ENCODE measurements at places on chromosomes 4 and X.

GRCh38 chr4:14177987-14178386, 550.5 kb upstream of the BOD1L1 start:
- no peak for DNase-seq

DNA sequence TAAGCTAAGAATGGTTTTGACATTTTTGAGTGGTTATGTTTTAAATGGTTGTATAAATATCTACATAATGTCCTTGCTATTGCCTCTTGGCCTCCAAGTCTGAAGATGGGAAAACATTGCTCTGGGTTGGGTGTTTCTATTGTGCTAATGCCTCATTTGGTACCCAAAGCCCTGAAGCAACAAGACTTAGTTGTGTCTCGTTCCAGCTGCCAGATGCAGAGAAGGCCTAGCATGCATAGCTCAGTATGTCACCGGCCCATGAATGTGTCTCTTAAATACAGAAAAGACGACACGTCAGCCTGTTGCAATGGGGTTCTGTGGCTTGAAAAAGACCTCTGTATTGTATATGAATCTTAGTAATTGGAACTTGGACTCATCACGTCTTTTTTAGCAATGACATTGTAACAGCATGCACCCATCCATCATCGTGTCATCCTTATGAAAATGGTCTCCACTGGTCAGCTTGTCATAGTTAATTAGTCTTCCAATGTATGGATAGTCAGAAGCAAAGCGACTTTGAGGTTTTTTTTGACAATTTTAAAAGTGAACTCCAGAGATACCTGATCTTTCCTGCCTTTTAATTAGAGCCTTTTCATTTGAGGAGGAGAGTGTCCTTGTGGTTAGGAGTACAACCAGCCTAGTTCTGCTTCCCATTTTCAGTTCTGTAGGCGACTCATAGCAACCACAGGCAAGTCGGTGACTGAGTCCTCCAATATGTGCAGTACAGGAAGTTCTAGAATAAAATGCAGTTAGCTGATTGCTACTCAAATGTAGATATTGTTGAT, 126.4 kb upstream of the GATB start:
- no peak for DNase-seq

GRCh38 chr4:99807666-99808065, 9.0 kb upstream of the DAPP1 start:
- DNase-seq = no peak

DNA sequence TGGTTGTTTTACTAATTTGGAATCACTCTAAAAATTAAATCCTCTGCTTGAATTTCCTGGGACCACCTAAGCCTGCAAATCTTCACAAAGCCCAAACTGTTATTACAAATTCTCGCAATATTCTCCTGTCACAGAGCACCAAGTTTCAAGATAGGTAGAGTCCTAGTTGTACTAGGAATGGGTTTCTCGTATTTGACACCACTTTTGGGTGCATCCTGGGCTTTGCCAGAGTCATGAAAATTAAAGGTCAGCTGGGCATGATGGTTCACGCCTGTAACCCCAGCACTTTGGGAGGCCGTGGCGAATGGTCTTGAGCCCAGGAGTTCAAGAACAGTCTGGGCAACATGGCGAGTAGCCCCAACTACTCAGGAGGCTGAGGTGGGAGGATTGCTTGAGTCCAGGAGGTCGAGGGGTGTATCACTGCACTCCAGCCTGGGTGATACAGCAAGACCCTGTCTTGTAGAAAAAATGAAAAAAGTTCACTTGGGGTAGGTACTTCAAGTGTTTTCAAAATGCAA, 30.6 kb upstream of the MANBA start:
- DNase-seq = no peak

DNA sequence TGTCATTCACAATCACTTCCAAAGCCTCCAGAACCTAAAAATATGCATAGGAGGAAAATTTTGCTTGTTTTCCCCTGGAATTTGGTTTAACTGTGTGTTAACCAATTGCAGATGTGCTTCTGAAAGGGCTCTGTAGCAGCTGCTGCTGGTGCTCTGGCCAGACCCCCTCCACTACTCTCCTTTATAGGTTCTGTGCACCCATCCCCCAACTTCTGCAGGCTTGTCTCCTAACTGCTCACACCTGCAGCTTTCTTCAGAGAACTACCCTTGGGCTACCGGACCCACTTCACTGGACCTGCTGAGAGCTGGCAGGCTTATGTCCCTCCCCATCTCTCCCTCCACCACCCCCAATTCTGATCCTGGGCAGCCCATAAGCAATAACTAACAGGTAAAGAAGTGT, 662.1 kb upstream of the DIPK2B start:
- DNase-seq = no peak

DNA sequence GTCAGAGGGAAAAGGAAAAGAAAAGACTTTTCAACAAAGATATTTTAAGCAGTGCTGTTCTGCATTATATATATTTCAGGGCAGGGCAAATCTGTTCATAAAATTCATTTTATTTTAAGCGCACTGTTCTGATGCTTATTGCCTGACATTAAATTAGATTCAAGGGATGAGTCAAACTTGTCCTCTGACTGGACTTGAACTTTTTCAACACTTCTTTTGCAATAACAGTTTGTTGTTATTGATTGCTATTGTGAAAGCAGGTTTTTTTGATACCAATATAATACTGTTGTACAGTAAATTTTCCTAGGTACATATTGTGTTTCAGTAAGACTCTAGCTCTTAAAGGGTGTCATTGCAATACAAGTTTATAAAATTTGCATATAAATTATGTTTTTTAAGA, 481.3 kb downstream of the NAF1 start:
- no peak for DNase-seq

GRCh38 chr4:137534516-137534915, 2.2 kb upstream of the PCDH18 start:
- no peak for DNase-seq

DNA sequence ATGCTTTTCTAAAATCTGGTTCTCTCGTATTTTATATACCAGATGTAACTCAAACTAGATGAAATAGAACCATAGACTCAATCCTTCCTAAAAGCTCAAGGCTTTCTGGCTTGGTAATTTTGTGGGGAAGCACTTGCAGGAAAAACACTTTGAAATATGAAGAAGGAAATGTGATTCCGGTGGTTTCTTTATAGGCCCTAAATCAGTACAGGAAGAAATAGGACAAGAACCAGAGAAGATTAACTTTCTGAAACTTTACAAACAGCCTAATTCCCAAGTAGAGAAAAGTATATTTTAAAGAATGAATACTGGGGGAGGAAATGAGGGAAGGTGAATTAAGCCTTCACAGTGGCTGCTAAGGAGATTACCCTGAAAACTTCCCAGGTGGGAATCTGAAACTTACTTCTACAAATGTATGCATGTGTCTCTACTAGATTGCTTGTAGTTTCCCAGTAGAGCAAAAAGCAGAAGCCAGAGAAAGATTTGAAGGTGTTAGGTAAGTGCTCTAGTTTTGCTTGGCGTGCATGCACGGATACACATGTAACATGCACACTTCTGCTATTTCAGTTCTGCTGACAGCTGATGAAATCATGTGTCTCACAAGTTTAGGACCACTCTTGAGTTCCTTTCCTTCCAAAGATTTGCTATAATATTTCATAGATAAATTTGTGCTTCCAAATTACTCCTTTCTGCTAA, 92.1 kb downstream of the AFF1 start:
- DNase-seq = no peak

DNA sequence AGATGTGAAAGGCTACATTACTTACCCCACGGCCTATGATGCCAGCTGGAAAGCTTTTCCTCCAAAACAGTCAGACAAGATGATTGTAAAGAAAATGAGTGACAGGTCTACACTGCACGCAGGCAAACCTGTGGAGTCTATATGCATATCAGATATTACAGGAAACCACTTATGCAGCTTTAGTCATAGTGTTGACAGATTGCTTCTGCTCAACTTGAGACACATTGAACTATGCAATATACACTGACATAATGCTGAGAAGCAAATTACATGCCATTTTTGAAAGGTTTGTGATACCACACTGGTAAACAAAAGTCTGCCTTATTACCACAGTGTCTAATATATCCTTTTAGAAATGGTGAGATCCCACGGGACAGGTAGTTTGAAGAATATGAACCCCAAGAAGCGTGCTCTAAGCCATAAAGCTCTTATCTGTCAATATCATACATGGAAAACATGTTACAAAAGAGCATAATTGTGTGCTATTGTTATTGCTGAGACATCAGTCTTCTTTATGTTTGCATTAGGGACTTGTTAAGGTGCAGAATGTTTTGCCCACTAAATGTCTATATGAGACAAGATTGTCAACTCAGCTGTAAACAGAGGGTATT, 1835.8 kb upstream of the TENM3 start:
- DNase-seq = no peak

DNA sequence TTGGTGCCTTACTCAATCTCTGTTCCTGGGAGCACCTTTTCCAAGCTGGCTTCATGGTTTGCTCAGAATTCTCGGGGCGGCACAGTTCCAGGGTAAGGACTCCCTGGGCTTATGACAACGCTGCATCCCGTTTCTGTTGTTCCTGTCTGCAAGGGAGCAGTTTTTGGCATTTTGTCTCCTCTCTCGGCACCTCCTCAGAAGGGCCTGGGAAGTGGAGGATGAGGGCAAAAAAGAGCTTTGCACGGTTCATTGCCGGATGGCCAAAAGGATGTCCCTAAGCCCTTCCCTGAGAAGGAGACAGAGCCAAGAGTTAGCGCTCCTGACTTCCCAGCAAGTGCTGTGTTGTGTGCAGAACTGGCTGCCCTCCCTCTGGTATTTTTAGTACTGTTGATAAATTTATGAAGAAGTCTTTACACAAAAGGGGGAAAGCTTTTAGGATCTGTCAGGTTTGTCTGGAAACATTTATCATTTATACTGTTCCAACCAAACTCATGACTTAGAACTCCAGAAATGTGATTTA, 13.4 kb downstream of the SRD5A3 start:
- no peak for DNase-seq

- DNase-seq = no peak
Measured at GRCh38 chr4:145954924-145955339, 16.3 kb upstream of the ZNF827 start.

DNA sequence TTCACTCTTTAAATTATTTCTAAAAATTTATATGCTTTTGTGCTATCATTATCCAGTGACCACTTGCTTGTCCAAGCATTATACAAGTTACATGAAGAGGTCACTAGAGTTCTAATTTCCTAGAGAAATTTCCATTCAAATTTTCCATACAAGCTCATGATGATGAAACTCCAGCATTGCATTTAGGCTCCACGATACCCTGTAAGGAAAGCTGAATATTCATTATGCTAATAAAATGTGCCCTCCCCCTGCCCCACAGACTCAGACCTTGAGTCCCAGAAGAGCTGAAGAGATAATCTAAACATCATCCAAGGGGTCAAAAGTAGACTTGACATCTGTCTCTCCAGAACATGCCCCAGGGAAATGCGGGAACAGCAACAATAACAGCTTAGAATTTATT, 19.6 kb upstream of the FAM156A start:
- no peak for DNase-seq

DNA sequence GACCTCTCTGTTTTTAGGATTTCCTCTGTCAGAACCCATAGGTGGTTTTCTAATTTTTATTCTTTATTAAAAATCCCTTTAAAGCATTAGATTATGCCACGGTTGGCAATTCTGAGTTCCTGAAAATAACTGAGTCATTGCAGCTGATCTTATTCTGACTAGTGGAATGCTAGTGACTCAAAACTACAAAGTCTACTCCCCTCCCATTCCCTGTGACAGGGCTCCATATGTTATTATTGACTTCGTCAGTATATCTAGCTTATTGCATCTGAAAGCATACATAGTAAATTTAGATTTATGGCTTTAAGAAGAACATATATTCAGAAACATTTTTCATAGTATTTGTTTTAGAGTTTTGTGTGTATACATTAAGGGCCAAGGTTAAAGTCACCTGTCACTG, 38.5 kb downstream of the HERC3 start:
- DNase-seq = no peak

DNA sequence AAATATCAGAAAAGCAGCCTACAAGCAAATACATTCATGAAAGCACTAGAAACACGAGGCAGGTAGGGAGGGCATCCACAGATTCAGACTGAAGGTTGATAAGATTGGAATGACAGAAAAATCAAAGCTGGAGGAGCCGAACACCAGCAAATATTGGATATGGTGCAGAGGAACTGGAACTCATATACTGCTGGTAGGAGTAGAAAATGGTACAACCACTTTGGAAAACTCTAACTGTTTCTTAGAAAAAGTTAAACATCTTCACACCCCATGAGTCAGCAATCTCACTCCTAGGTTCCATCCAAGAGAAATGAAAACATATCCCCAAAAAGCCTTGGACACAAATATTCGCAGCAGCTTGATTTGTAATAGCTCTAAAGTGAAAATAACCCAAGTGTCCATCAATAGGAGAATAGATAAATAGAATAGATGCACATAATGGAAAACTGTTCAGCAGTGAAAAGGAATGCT, 27.1 kb downstream of the CD99L2 start:
- DNase-seq = no peak

DNA sequence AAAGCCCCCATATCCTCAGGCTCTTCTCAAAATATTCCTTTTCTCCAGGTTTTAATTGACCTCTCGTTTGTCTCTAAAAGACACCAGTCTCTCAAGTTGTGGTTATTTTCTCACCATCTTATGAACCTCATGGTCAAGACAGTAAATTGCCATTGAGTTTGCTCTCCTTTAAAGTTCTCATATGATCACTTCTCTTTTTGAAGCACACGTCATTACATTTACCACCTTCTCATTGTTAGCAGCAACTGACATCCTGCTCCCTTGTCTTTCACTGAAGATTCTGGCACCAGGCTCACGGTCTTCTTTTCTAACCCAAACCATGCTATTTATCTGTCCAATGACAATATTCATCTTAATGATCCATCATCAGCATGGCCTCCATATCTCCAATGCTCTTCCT, 324.2 kb downstream of the TMA16 start:
- no peak for DNase-seq

DNA sequence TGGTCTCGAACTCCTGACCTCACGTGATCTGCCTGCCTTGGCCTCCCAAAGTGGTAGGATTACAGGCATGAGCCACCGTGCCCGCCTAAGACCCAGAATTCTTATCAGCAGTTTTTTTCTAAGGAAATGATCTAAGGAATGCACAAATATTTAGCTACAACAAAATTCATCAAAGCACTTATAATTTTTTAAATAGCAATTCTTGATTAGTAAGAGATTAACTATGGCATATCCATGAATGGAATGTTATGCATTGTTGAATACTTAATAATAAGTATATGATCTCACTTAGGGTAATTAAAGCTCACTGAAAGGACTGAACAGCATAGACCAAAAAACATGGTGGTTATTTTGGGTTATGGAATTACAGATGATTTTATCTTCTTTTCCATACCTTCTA, 18.4 kb downstream of the CENPU start:
- no peak for DNase-seq

DNA sequence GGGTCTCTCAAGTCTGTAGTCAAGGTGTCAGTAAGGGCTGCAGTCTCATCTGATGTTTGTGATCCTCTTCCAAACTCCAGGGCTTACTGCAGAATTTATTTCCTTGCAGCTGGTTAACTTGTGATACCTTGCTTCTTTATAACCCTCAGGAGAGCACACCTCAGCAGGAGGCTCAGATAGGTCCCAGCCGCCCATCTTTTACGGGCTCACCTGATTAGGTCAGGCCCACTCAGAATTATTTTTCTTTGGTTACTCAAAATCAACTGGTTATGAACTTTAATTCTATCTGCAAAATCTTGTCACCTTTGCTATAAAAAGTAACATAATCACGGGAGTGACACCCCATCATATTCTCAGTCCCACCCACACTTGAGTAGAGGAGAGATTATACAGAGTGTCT, 99.9 kb upstream of the BEND4 start:
- DNase-seq = no peak

Data from stimulated activated CD8-positive, alpha-beta memory T cell treated with anti-CD3 and anti-CD28 coated beads, Interleukin-4, amount 100 ng/mL, for 1 hour (primary cell).